CD4-positive, alpha-beta T cell treated with Interleukin-4 for 1 hour (primary cell): ENCODE measurements at places on chromosomes 6 and 20.

GRCh38 chr6:73521351-73521985 lies 636 bp upstream of the EEF1A1 start:
- no peak for DNase-seq

- DNase-seq, result no peak
These were observed 53.6 kb upstream of the AGPAT4 start for GRCh38 chr6:161327360-161327953.

GRCh38 chr6:46293641-46294316 lies 123.0 kb upstream of the ENPP5 start:
- no peak for DNase-seq

- no peak for DNase-seq
These were observed 953.3 kb upstream of the SLC35B3 start for GRCh38 chr6:9388596-9388995.

DNA sequence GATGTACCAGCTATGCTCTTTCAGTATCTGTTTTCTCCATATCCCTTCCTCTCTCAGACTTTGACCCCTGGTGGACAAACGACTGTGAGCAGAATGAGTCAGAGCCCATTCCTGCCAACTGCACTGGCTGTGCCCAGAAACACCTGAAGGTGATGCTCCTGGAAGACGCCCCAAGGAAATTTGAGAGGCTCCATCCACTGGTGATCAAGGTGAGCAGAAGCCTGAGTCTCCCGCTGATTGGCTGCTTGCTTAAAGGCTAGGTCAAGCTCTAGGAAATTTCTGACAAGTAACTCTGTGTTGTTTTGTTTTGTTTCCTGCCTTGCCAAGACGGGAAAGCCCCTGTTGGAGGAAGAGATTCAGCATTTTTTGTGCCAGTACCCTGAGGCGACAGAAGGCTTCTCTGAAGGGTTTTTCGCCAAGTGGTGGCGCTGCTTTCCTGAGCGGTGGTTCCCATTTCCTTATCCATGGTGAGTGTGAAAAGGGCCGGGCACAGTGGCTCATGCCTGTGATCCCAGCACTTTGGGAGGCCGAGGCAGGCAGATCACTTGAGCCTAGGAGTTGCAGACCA lies 28.6 kb downstream of the C6orf89 start:
- DNase-seq, result peak; percentile 58

DNA sequence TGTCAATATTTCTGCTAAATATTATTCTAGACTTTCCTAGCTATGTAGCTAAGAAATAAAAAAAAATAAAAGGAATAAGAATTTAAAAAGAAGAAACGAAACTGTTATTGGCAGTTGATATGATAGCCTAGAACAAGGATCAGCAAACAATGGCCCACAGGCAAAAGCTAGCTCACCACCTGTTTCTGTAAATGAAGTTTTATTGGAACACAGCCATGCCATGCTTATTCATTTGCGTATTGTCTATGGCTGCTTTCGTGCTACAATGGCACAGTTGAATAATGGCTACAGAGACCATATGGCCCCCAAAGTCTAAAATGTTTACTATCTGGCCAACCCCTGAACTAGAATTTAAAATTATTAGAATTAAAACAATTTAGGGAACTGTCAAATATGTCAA lies 952.6 kb upstream of the MAP3K7 start:
- DNase-seq, result no peak

GRCh38 chr20:3616250-3616649 lies 46.9 kb downstream of the GFRA4 start:
- DNase-seq, result no peak

DNA sequence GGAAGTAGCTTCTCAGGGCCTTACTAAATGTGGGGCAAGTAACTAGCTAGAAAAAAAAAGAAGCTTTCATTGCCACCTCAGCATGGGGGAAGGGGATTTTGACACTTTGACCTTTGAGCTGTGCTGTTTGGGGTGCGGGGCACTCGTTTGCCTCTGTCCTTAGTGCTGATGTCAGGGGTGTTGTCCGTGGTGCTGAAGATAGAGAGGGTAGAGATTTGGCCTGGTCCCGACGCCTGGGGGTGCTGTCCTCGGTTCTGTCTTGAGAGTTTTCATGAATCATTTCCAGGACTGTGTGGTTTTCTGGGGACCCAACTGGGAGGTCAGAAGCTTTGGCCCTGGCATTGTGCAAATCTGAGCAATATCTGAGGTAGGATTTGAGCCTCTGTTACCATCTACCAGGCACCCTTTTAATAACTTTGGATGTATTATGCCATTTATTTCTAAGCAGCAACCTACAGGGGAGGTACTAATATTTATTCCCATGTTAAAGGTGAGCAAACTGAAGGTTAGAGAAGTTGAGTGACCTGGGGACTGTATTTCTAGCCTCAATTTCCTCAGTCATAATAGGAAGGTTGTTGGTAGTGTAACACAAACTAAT lies 78.0 kb downstream of the DLGAP4 start:
- DNase-seq, result peak; percentile 10

GRCh38 chr6:156757849-156758248 lies 19.3 kb upstream of the ARID1B start:
- DNase-seq, result no peak

DNA sequence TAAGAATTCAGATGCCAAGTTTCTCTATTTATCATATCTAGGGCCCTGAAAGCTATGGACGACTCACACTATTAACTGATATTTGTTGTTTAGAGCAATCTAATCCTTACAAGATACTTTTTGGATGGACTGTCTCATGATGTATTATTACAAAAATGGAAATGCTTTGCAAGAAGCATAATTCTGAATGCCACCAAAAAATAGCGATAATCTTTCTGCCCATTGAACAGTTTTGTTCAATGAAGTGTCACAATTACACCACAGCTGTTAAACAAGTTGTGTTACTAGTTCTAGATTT lies 460.4 kb upstream of the JARID2 start:
- no peak for DNase-seq

DNA sequence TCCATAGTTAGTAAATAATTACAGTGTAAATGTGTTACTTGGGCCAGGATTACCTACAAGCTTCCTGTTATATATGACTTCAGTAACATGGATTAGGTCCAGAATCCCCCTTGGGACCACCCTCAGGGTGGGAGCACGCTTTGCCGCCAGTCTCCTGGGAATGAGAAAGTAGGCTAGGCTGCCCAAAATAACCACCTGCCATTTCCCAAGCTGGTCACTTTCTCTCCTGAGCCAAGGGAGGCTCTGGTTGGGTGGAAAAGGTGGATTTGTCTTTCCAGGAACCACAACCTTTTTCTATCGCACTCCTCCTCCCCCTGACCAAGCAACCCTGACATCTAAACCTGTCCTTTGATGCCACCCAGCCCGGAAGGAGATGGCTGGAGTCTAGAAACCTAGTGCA lies 9.6 kb upstream of the RIMS4 start:
- no peak for DNase-seq

- DNase-seq, result no peak
These were observed 25.6 kb downstream of the GFOD1 start for GRCh38 chr6:13461805-13462204.

DNA sequence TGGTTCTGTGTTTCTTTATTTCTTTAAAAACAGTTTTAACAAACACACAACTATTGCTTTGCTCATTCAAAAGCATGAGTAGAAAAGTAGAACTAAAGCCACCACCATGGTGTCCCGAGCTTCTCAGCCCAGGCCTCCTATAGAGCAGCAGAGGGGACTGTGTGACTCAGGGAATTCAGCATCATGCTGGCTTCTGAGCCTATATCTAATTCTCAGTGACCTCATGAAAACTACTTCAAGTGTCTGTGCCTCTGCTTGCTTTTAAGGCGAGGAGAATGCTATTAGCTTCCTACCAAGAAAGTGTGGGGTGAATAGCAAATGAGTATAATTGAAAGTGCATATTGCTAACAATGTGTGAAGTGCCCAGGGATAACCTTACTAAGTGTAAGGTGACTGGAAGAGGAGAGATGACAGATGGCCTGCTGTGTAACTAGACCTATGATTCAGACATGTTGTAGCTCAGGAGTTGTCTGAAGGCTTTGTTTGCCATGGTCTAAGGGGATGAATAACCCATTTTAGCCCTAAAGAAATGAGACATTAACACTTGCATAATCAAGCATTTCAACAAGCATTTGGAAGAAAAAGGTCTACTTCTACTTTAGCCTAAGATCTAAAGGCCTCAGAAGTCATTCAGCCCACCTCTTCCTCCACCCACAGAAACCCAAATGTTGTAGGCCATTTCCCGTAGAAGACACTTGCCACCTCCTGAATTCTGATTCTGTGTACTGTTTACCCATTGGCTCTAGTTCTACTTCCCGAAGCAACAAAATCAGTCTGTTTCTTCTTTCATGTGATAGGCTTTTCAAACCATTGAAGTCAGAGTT lies 121.5 kb upstream of the ARG1 start:
- no peak for DNase-seq

DNA sequence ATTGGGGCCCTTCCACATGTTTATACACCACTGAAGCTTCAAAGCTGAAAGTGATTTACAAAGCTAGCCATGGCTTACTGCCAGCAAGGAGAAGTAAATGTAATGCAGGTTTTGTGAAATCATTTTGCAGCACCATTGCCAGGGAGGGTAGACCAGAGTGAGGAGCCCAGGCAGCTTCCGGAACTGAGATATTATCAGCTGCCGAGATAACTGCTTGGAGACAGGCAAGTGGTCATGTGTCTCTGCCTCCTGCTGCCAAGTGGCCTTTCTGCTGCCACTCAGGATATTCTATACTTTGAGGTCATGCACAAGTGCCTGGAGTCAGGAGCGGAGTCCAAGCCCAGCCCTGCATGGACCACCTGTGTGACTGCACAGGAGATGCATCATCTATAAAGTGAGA lies 160.2 kb downstream of the SYNDIG1 start:
- no peak for DNase-seq

DNA sequence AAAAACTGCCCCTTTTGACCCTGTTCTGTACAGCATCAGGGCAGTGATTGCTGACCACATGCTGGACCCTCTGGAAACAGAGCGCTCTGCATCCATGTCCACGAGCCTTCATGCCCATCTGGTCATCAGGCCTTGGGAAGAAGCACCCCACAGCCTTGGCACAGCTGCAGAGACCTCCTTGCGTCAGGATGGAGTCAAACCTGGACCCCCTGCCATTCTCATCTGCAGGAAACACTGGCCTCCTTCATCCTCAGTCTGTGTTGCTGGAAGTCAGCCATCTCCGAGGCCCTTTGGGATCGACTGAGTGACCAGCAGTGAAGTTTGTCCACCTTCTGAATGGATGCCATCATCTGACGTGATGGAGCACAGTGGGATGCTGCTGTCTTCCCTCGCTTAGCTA lies 2138.3 kb upstream of the DEFB115 start:
- no peak for DNase-seq

- DNase-seq, result no peak
These were observed 180.9 kb upstream of the DTNBP1 start for GRCh38 chr6:15843764-15844163.

GRCh38 chr6:41097467-41098090 lies 24.8 kb downstream of the NFYA start:
- DNase-seq, result no peak

DNA sequence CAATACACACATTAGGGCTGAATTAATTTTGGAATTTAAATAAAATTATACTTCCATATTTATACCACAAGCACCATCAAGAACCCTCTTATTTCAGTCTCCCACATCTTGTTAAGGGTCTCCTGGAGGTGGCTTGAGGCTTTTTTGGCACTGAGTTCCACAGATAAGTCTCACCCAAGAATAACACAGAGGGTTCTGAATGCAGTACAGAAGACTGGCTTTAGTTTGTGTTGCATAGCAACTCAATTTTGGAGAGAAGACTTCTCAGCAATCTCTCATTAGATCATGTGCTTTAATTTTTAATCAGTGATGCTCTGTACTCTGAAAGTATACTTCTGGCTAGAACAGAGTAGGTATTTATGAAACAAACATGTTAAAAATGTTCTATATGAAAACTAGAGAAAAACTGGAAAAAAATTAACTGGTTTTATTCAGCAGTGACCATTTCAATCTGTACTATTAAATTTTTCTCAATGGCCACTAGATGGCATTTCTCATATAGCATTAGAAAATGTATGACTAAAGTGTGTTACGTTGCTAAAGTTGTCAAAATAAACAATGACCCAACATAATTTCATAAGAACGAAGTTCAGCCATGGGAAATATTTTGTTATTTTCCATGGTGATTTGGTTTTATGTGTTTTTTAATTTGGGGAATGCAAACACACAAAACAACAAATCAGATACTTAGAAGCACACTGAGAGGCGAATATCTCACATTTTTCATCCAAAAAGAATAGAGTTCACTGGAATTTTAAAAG lies 32.7 kb upstream of the MAP7 start:
- no peak for DNase-seq

DNA sequence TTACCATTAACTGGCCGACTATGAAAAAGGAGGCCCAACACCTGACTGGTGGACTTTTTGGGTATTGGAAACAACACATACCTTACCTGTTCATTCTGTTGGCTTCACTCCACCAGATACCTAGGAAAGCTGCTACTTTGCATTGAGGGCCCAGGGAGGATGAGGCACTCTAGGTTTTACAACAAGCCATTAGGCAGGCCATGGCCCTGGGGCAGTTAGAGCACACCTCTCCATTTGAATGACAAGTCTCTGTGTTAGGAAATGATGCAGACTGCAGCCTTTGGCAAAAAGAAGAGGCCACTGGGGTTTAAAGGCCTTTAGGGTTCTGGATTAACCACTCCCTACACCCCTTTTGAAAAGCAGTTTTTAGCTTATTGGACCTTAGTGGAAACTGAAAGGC lies 144.3 kb downstream of the OR2B2 start:
- no peak for DNase-seq
